ENCODE measurements at places on chromosomes 7 and 10.

GRCh38 chr7:150949564-150949963 is 28.6 kb downstream of the KCNH2 start:
- DNase-seq = no peak

DNA sequence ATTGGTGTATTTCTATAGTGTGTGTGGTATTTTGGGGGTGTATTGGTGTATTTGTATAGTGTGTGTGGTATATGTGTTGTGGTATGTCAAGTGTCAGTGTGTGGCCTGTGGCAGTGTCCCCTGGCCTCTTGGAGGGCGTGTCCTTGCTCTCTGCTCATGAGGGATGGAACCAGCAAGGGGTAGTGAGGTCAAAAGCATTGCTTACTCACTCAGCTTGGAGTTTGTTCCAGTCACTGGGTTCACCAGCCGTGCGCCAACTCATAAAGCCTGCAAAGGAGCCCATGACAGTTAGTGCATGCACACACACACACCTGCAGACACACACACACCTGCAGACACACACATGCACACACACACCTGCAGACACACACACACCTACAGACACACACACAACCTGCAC is 4.3 kb upstream of the TRPV6 start:
- no peak for DNase-seq

DNA sequence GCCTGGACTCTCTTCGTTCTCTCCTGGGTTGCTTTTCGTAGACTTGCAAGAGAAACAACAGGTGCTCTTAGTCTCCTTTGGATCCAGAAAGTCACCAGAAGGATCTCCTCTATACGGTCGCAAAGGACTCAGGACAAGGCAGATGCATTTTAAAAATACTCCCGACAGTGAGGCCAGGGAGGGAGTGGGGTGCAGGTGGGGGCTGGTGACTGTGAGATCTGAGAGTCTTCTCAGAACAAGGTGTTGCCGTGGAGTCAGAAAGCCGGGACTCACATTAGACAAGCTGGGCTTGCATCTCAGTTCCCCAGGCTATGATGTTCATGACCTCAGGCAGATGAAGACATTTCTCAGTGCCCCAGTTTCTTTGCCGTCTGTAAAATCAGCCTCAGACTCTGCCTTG is 507.2 kb downstream of the TCERG1L start:
- DNase-seq = no peak

- no peak for DNase-seq
These were observed 19.1 kb downstream of the ADAM12 start for GRCh38 chr10:126369125-126369710.

DNA sequence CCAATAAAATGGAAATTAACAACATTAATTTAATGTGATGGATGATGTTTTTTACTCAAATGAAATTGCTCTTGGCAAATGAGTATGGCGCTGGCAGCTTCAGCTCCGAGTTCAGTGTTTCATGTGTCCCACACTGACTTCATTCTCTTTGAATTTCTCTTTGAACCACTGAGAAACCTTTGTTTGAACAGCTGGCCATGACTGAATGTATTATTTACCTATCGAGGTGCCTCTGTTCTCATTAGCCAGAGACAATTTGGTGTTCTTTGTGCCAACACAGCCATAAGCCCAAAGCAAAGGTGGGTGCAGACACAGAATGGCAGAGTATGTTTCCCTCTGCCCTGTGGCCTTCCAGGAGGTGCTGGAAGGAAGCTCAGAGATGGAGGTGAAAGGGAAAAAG is 42.1 kb downstream of the TMEM178B start:
- DNase-seq = no peak

DNA sequence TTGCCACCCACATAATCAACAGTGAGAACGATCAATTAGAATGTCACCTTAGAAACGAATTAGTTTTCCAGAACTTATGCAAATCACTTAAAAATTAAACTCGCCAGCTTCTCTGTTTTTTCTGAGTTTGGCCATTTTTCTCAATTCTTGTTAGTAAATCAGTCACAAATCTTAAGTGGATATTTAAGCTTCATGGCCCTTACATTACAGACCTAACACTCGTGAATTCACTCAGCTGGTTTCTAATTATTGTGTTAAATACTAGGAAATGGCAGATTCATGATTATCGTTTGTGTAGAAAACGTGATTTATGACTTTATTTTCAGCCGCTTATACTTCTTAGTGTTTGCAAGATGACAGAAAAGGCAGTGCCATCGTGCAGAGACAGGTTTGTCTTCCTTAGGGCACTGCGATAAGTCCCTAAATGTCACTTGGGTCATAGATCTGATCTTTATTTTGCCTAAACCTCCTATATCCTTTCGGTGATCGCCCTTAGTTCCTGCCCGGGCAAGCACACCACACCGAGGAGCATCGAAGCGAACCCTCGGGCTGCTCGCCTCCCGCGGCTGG is 587 bp upstream of the CELF2 start:
- no peak for DNase-seq

DNA sequence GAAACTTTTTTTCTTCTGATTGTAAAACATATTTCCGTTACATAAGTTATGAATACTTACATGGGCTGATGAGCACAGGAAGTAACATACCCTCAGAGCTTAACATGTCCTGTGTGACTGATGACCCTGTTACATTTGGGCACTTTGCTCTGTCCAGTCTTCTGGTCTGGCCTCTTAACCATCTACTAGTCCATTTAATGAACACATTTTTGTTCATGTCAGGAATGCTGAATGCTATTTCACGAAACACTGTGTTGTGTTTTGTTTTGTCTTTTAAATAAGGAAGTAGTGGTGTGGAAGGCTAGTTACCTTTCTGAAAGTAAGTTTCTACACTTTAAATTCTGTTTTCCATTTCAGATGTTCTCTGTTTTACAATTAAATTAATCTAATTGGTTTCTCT is 77.7 kb downstream of the RBM33 start:
- no peak for DNase-seq

DNA sequence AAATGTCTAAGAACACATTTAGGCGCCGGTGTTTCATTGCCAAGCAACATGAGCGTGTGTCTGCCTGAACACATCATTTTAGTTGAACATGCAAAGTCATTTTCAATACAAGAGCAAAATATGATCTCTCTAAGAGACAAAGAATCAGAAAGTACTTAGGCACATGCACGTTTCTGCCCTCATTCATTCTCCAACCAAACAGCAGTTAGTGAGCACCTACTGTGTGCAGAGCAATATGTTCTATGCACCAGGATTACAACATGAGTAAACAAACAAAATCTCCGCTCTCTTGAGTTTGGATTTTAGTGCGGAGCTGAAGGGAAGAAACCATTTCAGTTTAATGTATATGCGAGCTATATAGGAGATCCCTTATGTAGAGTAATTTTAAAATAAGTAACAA is 71.6 kb upstream of the KLF6 start:
- no peak for DNase-seq

- no peak for DNase-seq
These were observed 517.5 kb downstream of the NRG3 start for GRCh38 chr10:82392533-82392932.

- no peak for DNase-seq
These were observed 104.5 kb downstream of the GRID1 start for GRCh38 chr10:86261941-86262687.

GRCh38 chr10:79019441-79020014 is 49.2 kb upstream of the ZMIZ1 start:
- DNase-seq = no peak

GRCh38 chr10:68367121-68367520 is 34.4 kb upstream of the PBLD start:
- no peak for DNase-seq

- DNase-seq = no peak
These were observed 446.5 kb downstream of the INHBA start for GRCh38 chr7:41256186-41256945.

- DNase-seq = no peak
These were observed 911 bp upstream of the ZP3 start for GRCh38 chr7:76423666-76424412.

- no peak for DNase-seq
These were observed 38.0 kb upstream of the GPAM start for GRCh38 chr10:112221545-112221944.

GRCh38 chr7:129098409-129099084 is 43.6 kb upstream of the TNPO3 start:
- DNase-seq = no peak

DNA sequence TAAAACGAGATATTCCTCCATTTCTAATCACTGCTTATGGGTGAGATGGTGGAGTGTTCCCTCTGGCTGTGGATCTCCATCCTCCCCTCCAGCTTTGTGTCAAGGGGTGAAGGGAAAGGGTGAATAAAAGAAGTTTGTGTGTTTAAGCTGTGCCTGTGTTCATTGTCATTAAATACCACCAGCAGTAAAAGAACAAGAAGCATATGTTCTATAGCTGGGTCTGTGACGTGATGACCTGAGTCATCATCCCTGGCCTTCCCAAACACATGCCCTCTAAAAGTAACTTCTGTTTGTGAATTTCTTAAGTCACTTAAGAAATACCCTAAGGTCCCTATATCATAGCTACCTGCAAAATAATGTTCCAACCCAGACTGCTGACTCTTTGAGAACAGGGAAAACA is 104.9 kb downstream of the PPP1R17 start:
- DNase-seq = no peak

DNA sequence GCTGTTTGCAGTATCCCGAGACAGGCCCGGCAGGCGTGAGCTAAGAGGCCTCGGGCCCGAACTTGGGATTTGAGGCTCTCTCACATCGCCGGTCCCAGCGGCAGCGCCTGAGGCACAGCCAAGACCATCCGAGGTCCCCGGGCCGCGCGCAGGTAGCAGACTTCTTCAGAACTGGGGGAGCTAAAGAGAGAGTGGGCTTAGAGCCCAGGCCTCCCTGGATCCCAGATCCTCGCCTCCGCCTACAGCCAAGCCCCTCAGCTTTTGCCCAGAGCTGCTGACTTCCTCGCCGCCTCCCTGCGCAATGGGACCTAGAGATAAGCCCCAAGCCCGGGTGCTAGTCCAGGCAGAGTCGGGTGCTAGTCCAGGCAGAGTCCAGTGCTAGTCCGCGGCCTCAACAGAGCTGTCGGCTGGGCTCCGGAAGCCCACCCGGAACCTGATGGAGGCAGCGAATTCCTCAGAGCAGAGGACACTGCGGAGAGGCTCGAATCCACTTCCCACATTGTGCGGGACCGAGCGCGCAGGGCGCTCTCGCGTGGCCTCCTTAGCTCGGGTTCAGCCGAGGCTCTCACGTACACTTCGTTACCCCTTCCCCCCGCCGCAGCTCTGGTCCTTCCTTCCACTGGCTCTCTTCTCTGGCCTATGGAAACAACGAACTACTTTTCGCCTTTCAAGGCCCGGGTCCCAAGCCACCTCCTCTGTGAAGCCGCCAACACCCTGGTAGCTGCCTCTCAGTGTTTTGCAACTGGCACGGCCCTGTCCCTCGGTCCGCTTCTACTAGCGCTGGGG is 5.8 kb downstream of the LBX1 start:
- no peak for DNase-seq

- DNase-seq = no peak
These were observed 154.7 kb upstream of the DGKB start for GRCh38 chr7:15057272-15057671.

Measured in activated T-cell treated with anti-CD3 and anti-CD28 coated beads for 1 hour (primary cell).